ENCODE measurements at places on chromosomes 16 and 17.
A peak's percentile ranks its signal among the peaks of the same experiment; 100 is the strongest.

GRCh38 chr17:52235516-52235915 is 77.0 kb upstream of the CA10 start:
- H3K4me1 ChIP-seq: no peaks in the 10 kb centered on the region
- H3K27me3 ChIP-seq: no peaks in the 10 kb centered on the region
- H3K27ac ChIP-seq: no peak overlapping the region

- no peak overlapping the region for H3K27ac ChIP-seq
- no peak for DNase-seq
Measured at GRCh38 chr17:62919388-62919787, 46.6 kb upstream of the TANC2 start.

DNA sequence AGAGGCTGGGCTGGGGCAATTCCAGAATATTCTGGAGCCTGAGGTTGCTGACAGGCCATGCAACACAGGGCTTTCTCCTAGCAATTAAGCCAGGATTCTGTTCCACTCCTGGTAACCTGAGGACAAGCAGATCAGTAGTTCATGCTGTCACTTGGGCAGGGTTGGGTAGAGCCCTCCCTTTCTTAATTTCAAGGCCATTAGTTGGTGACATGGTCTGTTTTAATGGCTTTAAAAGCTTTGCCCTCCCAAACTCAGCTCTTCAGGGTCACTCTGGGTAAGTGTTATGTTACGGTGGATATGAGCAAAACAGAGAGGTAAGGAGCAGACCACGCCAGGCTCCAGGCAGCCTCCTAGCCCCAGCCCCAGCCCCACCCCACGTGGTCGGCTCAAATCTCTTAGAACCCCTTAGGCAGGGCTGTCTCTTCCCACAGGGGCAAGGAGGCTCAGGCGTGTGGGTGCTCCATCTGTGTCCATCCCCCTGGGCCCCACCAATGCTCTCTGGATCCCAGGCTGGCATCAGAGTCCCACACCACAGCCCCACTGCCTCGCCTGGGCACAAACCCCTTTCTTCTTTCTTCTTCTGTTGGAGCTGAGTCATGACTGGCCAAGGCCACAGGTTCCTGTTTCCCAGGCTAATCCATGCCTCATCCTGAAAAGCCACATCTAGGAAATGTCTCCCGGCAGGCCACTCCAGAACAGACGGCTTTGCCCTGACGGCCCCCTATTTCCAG is 27.5 kb downstream of the CEP295NL start:
- no peak overlapping the region for H3K27ac ChIP-seq
- no peaks in the 10 kb centered on the region for H3K4me1 ChIP-seq
- no peak overlapping the region for H3K4me3 ChIP-seq
- no peak for DNase-seq

GRCh38 chr16:85898521-85899442 is at the start of gene IRF8:
Gene IRF8, plus strand, starts transcription at chr16:85899162. Its CDS starts 3,854 bp downstream, at chr16:85903016.
- DNase-seq: peak; percentile 93
- H3K36me3 ChIP-seq: no peaks in the 10 kb centered on the region
- peak within 1 kb of the TSS; percentile 69 for H3K4me3 ChIP-seq
- H3K27me3 ChIP-seq: no peaks in the 10 kb centered on the region

DNA sequence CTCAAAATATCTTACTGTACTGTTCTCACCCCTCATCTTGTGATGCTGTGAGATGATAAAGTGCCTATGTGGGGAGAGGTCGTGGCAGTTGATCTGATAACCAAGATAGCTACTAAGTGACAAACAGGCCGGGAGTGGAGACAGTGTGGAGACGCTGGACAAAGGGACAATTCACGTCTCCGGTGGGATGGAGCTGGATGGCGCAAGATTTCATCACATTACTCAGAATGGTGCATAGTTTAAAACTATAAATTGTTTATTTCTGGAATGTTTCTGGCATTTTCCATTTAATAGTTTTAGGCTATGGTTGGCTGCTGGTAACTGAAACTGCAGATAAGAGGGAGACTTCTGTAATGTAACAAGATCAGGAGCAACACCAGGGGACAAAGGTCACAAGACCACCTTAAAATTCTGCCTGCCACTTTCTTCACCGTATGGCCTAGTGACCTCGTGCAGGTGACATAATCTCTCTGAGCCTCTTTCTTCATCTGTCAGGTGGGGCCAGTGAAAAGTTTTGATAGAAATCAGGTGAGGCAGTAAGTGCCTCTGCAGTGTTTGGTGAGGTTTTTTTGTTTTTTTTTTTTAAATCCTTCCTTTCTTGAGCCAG is 54.4 kb upstream of the LGALS9 start:
- no peak overlapping the region for H3K27ac ChIP-seq
- no peaks in the 10 kb centered on the region for H3K36me3 ChIP-seq
- no peak overlapping the region for H3K4me3 ChIP-seq
- DNase-seq: no peak
- no peaks in the 10 kb centered on the region for H3K27me3 ChIP-seq

All from Peyer's patch (tissue), 4 donors.